ENCODE measurements at places on chromosomes 5 and 9.

DNA sequence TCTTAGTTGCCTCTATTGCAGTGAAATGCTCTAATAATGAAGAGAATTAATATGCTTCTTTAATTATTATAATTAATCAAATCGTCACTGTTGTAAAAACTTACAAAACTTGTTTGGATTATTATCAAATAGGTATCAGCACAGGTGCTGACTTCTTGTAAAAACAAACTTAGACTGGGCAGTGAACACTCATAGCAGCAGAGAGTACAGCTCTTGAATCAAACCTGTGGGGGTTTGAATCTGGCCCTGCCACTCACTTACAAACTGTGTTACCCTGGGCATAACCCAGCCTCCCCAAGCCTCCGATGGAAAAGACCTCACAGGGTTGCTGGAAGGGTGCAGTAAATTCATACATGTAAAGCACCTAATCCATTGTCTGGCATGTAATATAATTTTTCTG lies 35.1 kb downstream of the MAP3K1 start:
- no peak for DNase-seq

DNA sequence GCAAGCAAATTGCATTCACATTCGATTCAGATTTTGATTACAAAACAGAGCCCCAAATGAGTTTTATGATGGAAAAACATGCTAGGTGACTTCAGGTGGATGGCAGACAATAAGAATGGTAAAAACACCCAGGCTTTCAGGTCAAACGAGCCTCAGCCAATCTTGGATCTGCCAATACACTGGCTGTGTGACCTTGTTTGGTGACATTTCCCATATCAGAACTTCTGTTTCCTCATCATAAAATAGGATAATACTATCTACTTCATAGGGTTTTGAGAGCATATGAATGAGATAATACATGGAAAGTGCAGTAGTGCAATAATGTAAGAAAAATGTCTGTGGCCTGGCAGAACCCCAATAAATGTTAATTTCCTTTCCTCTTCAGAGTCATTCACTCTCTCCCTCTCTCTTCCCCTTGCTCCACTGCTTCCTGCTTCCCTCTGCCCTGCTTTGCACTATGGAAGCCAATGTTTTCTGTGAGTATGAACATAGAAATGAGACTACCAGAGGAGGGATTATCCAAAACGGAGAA lies 54.7 kb downstream of the SH3RF2 start:
- DNase-seq = no peak

- no peak for DNase-seq
Observed at GRCh38 chr5:143245929-143246561, 157.4 kb downstream of the NR3C1 start.

GRCh38 chr5:1821862-1822261 lies 20.7 kb downstream of the NDUFS6 start:
- DNase-seq = no peak

DNA sequence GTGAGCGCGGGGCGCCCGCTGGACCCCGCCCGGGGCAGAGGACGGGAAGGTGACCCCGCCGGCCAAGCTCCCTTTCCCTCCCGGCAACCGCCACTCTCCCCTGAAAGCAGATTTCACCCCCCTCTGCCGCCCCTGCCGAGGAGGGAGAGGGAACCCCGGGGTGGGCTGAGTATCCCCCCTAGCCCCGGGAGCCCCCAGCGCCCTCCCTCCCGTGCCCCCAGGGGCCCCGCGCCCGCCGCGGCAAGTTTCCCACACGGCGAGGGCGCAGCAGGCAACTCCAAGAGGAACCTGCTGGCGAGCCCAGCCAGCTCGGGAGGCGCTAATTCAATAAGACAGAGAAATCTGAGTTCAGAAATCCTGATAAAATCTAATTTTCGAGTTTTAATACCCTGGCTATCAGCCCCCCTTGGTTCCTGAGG lies 1.6 kb downstream of the NTNG2 start:
- peak; percentile 52 for DNase-seq

DNA sequence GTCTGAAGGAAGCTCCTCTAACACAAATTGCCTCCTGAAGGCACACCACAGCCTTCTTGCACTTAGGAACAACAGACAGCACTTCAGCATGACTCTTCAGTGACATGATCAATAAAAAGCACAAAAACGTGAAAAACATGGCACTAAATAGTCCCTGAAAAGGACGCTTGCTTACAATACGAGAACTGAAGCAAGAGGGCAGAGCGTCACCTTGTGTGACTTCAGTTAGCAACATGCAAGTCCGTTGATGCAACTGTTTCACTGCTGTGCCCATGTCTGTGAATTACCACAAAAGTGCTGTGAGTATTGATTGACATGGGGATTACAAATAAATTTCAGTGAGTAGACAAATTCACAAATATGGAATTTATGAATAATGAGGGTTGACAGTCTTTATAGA lies 219.9 kb upstream of the GAS1 start:
- no peak for DNase-seq
